Stimulated activated CD4-positive, alpha-beta T cell treated with anti-CD3 and anti-CD28 coated beads, Interleukin-12 subunit alpha, Interleukin-12 subunit beta, amount 100 ng/mL, for 48 hours (primary cell): ENCODE measurements at places on chromosomes 2 and 18.

DNA sequence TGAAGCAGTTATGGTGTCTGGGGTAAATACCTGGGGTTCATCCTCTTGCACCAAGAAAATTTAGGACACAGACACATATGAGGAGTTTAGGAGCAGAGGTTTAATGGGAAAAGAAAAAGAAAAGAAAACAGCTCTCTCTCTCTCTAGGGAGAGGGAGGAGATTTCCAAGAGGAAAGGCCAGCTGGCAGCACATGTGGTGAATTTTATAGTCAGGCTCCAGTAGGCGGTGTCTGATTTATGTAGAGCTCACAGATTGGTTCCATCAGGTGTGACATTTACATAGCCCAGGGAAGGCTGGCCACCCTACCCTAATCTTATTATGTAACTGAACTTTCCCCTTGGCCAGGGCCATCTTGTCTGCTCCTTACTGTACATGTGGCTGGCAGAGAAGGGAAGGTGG lies 297.5 kb upstream of the RGPD4 start:
- no peak for DNase-seq

DNA sequence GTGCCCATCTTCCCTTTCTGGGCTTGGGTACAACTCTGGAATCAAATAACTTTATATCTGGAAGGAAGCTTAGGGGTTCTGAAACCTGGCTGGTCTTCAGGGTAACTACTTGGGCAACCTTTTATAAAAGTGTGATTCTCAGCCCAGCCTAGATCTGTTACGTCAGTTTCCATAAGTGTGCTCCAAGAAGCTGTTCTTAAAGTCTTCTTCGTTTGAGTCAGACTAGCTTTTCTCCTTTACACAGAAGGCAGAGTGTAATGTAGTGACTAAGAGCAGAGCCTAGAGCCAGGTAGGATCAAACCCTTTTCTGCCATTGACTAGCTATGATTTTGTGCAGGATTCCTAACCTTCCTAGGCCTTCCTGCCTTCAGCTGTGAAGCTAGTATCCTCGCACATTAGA lies 5.8 kb downstream of the ITGA6 start:
- no peak for DNase-seq

DNA sequence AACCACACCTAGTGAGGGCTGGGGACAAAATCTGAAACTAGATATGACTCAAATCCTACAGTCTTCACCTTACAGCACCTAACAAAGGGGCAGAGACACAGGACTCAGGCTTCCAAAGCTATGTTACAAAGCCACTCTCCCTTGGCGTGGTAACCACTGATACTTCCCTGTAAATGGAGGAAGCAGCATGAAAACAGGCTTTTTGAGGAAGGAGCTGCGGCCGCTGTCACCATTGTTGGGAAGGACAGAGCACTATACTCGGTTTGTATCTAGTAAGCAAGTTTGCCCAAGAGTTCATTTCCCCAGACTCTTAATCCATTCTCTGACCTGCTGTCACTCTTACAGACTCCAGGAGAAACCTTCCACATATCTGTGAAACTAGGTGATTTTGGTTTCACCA lies 60.3 kb downstream of the LONRF2 start:
- no peak for DNase-seq

GRCh38 chr2:112140205-112140802 lies 2.1 kb downstream of the FBLN7 start:
- DNase-seq: no peak

- no peak for DNase-seq
These were observed 184.1 kb upstream of the GLI2 start for GRCh38 chr2:120551522-120551921.

GRCh38 chr2:40371525-40372282 lies 80.2 kb downstream of the SLC8A1 start:
- no peak for DNase-seq

- no peak for DNase-seq
These were observed 23.2 kb downstream of the CENPO start for GRCh38 chr2:24816404-24816803.

GRCh38 chr2:232061265-232061664 lies 99.8 kb downstream of the DIS3L2 start:
- no peak for DNase-seq

GRCh38 chr2:154961676-154962075 lies 263.2 kb downstream of the KCNJ3 start:
- DNase-seq: no peak

GRCh38 chr18:44724105-44724778 lies 43.6 kb downstream of the SETBP1 start:
- DNase-seq: no peak

- DNase-seq: no peak
These were observed 77.2 kb upstream of the SLC38A11 start for GRCh38 chr2:165032559-165032958.

GRCh38 chr18:46275370-46275769 lies 171.2 kb downstream of the HAUS1 start:
- no peak for DNase-seq

GRCh38 chr2:45640576-45640975 lies 10.9 kb upstream of the PRKCE start:
- DNase-seq: no peak

DNA sequence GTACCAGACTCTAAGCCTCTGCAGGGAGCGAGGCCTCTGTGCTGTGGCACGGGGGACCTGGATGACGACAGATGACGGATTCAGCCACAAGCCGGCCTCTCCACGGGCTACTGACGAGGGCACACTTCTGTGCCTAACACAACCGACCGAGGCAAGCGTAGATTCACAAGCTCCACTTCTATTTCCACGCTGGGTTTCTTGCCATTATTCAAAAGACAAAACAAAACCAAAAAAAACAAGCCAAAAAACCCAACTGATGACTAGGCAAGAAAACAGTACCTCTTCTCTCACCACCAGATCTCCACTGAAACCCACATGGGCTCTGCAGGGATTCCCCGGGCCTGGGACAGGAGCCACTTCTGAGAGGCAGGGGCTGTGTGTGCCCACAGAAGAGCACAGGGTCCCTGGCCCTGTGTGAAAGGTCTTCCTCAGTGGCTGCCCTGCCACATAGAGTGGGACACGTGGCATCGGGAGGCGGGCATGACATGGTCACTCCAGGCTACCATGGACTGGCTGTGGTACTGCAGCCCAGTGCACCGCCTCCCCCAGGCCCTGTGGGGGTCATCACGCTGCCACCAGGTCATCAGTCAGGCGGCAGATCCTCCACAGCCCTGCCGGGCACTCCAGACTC lies 254.7 kb downstream of the HDAC4 start:
- DNase-seq: no peak

DNA sequence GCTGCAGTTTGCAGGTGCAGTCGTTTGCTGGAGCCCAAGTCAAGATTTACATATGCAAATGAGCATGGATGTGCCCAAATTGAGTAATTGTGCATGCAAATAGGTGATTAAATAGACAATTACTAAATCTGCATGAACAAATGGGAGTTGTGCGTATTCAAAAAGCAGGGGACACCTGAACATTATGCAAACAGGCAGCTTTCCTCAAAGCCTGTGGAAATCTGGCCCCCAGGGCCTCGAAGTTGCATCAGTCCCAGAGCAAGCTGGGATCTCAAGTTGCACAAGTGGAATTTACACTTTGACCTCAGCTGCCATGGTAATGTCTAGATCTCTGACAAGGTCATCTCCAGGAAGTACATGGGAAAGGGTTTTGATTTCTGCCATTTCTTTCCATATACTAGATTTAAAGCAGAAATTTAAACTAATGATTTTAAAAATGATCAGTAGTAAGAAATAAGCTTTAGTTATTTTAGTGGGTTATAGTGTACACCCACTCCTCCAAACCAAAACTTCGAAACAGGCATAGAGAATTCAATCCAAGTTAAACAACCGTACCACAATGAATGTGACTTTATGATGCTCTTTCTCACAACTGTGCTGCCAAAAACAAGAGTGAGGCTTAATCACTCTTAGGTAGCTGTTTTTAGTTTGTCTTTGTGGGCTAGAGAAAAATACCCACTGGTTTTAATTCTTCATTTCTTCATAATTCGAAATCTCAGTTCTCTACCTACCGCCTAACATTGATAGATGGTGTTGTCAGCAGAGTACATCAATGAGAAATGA lies 110.7 kb downstream of the RND3 start:
- DNase-seq: no peak

GRCh38 chr2:14094592-14094991 lies 537.9 kb upstream of the LRATD1 start:
- DNase-seq: no peak

GRCh38 chr18:53795610-53796009 lies 428.9 kb downstream of the MBD2 start:
- no peak for DNase-seq

GRCh38 chr2:147782141-147782930 lies 62.5 kb upstream of the ACVR2A start:
- no peak for DNase-seq

DNA sequence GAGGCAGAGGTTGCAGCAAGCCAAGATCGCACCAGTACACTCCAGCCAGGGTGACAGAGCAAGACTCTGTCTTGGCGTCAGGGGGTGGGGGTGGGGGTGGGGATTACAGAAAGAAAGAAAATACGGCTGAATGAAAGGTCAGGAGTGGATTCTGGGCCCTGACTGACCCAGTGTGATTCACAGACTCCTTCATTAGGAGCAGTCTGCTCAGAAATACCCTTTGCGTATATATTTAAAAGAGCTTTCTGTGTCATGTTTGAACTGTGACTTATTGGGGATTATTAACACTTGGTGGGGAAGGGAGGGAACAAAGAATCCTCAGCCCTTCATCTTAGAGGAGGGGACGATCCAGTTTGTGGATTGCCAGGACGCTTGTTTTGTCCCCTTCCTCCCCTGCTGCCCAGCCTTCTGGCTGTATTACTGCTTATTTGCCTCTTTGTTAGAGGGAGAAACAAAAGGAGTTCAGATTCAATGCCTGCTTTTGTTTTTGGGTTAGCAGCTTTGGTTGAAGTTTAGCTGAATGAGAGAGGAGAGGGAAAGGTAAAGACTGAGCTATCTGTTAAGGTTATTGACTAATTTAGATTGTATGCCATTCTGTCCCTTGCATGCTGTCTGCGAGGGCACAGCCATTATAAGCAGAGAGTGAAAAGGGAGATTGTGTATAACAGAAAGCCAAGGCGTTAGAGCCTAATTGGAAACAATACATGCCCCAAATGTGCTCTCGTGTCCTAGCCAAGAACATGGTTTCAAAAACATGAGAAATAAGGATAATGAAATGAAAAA lies 118.3 kb downstream of the FMNL2 start:
- no peak for DNase-seq

- no peak for DNase-seq
These were observed 163.9 kb downstream of the CDH2 start for GRCh38 chr18:28013066-28013465.

- DNase-seq: no peak
These were observed 5.5 kb downstream of the CEBPZOS start for GRCh38 chr2:37201766-37202165.

DNA sequence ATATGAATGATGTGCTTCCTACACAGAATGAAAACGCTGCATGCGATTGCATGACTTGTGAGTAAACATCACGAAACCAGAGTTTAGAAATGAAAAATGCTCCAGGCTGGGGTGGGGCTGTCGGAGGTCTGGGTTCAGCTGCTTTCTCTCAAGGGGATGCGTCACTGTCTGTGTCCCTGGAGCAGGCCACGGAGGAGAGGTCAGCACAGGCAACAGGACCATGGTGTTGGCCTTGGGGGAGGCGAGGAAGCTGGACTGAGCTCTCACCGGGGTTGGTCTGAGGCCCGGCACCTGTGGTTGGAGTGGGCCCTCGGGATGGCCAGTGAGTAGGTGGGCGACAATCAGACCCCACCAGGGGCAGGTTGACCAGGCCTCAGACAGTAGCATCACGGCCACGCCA lies 89.0 kb upstream of the TMEM18 start:
- DNase-seq: no peak

DNA sequence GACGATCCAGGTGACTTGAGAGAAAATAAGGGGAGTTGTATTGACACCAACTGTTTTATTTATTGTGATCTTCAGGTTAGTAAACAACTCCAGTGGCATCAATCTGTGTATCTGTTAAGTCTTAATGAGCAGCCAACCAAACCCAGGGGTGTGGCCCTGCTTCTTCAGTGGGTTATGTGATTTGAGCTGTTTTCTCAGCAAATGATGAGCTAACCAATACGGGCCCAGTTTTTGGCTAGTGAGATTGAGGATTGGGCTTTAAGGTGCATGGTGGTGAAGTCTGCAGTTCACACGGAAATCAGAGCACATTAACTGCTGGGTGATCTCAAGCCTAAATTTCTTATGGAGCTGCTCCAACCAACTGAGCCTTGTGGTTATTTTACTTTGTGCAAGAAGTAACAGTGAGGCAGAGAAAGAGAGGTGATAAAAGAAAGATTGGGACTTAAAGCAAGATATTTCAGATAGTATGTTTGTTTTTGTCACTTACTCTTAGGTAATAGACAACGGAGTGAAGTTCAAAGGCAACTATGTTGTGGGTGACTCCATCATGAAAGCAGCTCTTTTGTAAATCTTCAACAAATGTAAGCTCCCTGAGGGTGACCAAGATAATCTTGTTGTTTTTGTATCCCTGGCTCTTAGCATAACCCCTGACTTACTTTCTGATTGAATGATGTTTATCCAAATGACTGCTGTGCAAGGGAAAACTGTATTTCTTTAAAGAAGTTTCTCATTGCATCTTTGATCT lies 2.4 kb downstream of the MTCL1 start:
- no peak for DNase-seq

- DNase-seq: no peak
These were observed 37.1 kb upstream of the FEZ2 start for GRCh38 chr2:36634981-36635597.

GRCh38 chr18:66754335-66754734 lies 150.4 kb upstream of the CDH19 start:
- DNase-seq: no peak

DNA sequence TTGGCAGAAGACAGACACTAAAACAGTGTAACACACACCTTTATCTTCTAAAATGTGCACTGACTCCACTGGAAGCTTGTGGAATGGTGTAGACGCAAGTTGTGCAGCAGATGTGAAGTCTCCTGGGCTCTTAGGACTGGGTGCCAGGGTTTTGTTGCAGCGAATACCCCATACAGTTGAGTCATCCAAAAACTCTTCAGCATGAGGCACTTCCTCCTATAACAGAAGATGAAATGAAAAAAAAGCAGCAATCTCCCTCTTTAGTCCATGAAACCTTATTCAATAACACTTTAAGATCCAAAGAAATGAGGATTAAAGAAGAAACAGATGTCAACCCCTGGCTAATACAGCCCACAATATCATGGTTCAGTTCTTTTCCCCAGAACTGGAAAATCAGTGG lies 22.2 kb downstream of the BUB1 start:
- no peak for DNase-seq

GRCh38 chr18:36728345-36728744 lies 100.5 kb downstream of the TPGS2 start:
- no peak for DNase-seq
